ENCODE measurements at places on chromosomes 12 and 14.

GRCh38 chr14:21534576-21534975 is 8.4 kb upstream of the SALL2 start:
- DNase-seq, result no peak

- no peak for DNase-seq
Observed at GRCh38 chr12:13534242-13534641, 337.7 kb downstream of the EMP1 start.

- DNase-seq, result no peak
Observed at GRCh38 chr12:72272091-72272661, at the start of gene TRHDE. TSS of gene TRHDE (plus strand) at chr12:72272370. CDS start at chr12:72272644, 274 bp downstream.

- DNase-seq, result no peak
Observed at GRCh38 chr14:68675233-68675577, 117.7 kb downstream of the ZFP36L1 start.

DNA sequence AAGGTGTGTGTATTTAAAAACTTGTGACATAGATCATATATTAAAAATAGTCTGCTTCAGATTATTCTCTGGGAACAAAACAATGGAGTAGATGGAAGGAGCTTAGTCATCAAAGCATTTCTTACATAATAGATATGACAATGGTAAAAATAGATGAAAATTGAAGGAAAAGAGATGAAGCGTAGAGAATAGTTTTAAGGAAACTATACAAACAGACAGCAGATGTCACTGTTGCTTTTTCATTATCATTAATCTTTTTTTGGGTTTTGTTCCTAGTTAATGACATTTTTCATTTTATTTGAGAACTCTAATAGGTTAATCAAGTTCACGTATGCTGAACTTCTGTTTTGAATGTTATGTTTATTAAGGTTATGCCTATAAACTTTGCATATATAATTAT is 149.2 kb upstream of the FBXO33 start:
- no peak for DNase-seq
